ENCODE measurements at places on chromosomes 3 and 15.

DNA sequence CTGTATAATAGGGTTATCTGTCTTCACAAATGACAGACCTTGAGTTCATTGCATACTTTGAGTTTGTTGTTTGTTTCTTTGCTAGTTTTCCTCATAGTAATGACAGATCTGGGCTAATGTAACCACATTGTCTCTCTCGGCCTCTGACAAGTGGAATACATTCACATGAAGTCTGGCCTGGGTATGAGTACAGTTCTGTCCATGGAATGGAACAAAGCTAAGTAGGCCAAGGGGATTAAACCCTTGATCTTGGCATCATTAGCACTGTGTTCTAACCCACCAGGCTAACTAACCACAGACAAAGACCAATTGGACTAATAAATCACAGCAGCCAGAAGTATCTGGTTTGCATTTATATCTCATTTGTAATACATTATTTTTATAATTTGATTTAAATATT lies 7.6 kb upstream of the VGLL3 start:
- DNase-seq = no peak

DNA sequence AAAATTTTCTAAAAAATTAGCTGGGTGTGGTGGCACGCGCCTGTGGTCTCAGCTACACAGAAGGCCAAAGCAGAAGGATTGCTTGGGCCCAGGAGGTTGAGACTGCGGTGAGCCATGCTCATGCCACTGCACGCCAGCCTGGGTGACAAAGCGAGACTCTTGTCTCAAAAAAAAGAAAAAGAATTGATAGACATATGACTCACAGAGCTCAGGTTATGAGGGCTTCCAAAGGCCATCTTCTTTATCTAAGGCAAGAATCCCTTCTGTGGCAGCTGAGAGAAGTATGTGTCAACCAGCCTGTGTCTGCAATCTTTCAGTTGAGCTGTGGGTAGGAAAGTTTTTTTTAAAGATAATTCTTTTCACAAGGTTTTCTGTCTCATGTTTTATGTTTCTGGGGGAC lies 53.9 kb downstream of the MRPS25 start:
- DNase-seq = no peak

GRCh38 chr3:54213907-54214306 lies 91.6 kb downstream of the CACNA2D3 start:
- no peak for DNase-seq

DNA sequence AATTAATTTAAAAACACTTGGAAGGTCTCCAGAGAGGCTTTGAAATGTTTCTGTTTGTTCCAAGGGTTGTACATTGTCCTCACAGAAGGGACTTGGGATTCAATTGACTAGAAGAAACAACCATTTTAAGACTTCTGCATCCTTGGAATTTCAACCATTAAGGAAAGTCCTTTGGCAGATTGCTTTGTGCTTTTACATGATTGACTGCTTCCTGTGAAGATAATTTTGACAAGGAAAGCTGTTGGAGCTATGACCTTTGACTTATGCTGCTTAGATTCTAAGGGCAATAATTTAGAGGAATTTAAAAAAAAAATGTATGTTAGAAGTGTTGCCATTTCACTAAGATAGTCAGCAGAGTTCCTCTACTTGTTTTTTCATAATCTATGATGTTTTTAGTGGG lies 483.9 kb upstream of the TBL1XR1 start:
- no peak for DNase-seq

GRCh38 chr3:101936419-101937356 lies 87.4 kb downstream of the NFKBIZ start:
- peak; percentile 23 for DNase-seq

DNA sequence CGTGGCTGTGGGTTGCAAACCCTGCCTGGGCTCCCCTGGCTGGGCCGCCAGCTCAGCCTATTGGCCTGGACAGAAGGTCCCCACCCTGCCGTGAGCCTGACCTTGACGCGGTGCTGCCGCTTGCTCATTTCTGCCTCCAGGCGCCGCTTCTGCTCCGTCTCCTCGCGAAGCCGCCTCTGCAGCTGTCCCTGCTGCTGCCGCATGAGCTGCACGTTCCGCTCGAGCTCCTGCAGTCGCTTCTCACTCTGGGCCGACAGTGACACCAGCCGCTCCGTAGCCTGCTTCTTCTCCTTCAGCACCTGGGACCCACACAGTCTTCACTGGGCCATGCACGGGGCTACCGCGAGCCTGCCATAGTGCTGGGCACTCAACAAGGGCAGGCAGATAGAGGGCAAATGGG lies 21.7 kb downstream of the KIF7 start:
- DNase-seq = no peak

DNA sequence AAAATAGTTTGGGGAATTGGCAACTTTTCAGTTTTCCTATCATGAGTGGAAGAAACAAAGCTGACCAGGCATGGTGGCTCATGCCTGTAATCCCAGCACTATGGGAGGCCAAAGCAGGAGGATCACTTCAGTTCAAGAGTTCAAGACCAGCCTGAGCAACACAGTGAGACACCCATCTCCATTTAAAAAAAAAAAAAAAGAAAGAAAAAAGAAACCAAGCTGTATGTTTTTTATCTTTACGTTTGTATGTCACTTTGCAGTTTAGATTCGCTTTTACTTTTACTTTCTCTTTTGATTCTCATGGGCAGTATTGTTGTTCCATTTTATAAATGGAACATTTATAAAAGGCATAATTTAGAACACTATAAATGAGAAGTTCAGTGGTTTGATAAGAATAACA lies 31.2 kb upstream of the TNIK start:
- DNase-seq = no peak

- DNase-seq = no peak
Measured at GRCh38 chr15:48408327-48408726, 77.1 kb downstream of the DUT start.

- no peak for DNase-seq
Measured at GRCh38 chr3:28590216-28590615, 241.6 kb upstream of the AZI2 start.
